M059J (cell line): ENCODE measurements at places on chromosomes 5 and 9. TPM values are rescaled to one million over a fixed set of nuclear protein-coding genes. Genes with fewer than 3 reads are reported as not detected.

SLC36A2 gene
- not detected in 2 replicates for total RNA-seq

CYLC2 gene
- total RNA-seq, result not detected in 2 replicates

GRCh38 chr5:74954919-74955318, 88.7 kb upstream of the FAM169A start:
- DNase-seq, result peak; percentile 58

GRCh38 chr5:160211352-160211751, 18.0 kb upstream of the FABP6 start:
- DNase-seq, result no peak

GRCh38 chr5:52579391-52579790, 208.3 kb upstream of the ITGA1 start:
- no peak for DNase-seq

DNA sequence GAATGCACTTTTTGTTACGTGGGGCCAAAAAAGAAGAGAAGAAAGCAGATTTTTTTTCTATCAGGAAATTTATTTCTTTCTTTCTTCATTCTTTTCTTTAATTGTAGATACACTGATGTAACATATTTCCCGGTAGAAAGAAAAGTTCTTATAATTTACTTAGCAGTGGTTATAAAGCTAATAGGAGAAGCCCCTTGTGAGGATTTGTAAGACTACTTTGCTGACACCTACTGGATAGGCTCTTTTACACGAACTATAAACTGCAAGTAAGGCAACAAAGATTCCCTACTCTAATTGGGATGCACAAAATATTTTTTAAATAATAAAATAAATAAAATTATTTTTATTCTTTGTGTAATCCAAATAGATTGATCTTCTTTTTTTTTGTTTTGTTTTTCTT, 284.4 kb downstream of the DNAH5 start:
- peak; percentile 58 for DNase-seq

DNA sequence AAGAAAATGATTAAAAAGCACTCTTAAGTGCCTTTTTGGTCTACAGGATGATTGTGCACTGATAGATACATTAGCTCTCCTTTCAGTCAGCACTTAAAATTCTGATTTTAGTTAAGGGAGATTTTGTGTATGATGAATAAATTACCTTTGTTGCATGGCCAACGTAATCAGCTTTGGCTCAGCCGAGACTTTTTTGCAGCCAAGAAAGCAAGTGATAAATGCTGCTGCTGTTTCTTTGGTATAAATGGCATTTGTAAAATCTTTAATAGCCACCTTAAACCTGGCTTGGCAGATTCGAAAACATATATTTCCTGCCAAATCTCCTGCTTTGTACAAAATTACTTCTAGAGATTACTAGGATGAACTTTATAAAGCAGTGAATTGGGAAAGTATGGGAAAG, 147.7 kb downstream of the DCP2 start:
- DNase-seq, result no peak

- peak; percentile 21 for DNase-seq
These were observed 585.5 kb upstream of the RGMB start for GRCh38 chr5:98187945-98188344.
